ENCODE measurements at places on chromosomes 3 and 15.

DNA sequence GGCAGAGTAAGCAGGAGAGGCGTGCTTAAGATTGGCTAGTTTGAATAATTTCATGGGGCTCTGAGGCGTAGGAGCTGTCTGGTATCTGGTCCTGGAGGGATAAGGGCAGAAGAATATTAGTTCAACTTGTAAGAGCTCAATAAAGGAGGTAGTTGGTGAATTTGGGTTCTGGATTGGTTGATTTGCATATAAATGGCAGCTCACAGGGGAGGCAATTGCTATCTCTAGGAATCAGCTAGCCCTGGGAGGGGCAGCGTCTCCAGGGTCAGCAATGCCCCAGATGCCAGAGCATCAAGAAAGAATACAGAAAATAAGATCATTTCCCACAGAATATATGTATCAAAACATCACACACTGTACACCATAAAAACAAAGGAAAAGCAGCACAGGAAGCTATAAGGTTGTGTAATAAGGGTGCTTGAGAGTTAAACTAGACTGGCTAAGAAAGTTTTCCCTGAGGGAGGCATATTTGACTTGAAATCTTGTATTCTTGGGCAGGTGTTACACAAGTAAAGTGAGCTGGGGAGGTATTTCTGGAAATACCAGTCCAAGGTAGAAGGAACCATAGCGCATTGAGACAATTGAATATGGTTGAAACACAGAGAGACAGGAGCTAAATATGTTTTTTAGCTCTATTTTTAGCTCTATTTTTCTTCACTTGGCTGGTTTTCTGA, 6.1 kb downstream of the MOBP start:
- DNase-seq: no peak

GRCh38 chr3:178086144-178086825, 450.0 kb upstream of the KCNMB2 start:
- no peak for DNase-seq

- DNase-seq: no peak
Observed at GRCh38 chr3:157479464-157480243, 23.6 kb downstream of the VEPH1 start.

- DNase-seq: no peak
Observed at GRCh38 chr15:31489801-31490646, 163.4 kb downstream of the KLF13 start.

DNA sequence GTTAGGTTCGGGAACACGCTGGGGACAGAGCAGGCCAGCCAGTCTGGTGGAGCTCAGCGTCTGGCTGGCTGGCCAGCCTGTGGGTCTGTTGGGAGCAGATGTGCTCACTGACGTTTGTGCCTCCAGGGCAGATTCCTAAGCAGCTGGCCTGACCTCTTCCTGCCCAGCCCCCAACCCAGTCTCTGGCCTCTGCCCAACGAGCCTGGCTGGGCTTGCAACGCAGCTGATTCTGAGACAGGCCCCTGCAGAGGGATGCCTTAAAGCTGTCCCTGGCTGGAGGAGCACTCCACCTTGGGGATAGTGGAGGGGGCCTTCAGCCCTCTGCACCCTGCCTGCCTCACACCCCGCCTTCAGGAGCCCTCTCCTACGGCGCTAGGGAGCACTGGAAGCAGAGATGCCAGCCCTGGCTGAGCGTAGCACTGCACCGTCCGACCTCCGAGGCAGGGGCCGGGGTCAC, 46.0 kb downstream of the KLF13 start:
- no peak for DNase-seq

DNA sequence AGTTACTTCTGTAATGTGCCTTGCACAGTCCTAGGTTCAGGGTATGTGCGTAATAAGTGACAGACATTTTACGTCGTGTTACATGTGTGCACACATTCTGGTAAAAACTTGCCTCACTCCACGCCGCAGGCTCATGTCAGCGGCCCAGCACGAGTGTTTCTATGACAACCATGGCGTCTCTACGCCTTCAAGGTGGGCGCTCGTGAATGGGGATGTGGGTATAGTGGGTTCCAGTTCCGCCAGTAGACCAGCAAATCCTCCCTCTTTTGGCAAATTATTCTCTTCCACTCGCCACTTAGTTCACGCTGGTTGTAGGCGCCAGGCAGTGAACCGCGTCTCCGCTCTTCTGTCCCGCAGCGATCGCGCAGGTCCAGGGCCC, 40.3 kb downstream of the CHST14 start:
- DNase-seq: no peak

- no peak for DNase-seq
Observed at GRCh38 chr3:16463914-16464313, 49.6 kb downstream of the RFTN1 start.

Data from stimulated activated CD8-positive, alpha-beta memory T cell treated with anti-CD3 and anti-CD28 coated beads, Interleukin-7, amount 100 ng/mL, for 1 hour (primary cell).